ENCODE measurements at places on chromosomes 6 and 20.

- DNase-seq, result no peak
These were observed 21.0 kb upstream of the SERINC3 start for GRCh38 chr20:44542890-44543289.

- no peak for DNase-seq
These were observed 464.3 kb upstream of the FLRT3 start for GRCh38 chr20:14801591-14802325.

GRCh38 chr6:128630213-128630612 lies 109.8 kb upstream of the PTPRK start:
- no peak for DNase-seq

GRCh38 chr6:18395856-18396197 lies 8.7 kb downstream of the RNF144B start:
- no peak for DNase-seq

GRCh38 chr6:135633573-135633972 lies 136.0 kb upstream of the AHI1 start:
- no peak for DNase-seq

Measured in AML-193 (cell line).